ENCODE measurements at places on chromosomes 2 and 18.

- DNase-seq, result no peak
Observed at GRCh38 chr2:23637011-23637778, 252.2 kb downstream of the KLHL29 start.

GRCh38 chr2:40450796-40451430 is 977 bp downstream of the SLC8A1 start:
- no peak for DNase-seq

DNA sequence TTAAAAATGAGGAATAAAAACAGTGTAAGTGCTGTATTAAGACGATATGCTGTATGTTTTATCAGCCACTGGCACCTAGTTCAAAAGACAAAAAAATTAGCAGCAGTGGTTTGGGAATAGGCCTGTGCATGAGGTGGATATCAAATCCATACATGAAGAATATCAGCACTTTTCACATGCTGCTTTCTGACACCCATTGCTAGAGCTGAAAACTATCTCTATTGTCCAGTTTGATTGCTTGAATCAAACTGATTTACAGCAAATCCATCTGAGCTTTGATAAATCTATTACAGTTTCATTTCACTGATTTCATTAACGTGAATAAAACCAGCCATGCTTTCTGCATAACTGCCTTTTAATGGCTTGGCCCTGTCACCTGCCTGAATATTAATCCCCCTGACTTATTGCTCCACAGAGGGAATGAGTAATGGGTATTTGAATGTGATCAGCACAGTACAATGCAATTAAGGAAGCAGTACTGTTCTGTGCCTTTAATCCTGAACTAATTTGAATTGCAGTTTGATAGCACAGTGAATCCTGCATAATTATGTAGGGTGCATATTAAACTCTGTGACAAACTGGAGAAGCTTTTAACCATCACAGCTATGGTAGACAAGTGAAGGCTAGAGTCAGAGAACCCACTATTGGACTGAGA is 154.0 kb downstream of the GPD2 start:
- no peak for DNase-seq

DNA sequence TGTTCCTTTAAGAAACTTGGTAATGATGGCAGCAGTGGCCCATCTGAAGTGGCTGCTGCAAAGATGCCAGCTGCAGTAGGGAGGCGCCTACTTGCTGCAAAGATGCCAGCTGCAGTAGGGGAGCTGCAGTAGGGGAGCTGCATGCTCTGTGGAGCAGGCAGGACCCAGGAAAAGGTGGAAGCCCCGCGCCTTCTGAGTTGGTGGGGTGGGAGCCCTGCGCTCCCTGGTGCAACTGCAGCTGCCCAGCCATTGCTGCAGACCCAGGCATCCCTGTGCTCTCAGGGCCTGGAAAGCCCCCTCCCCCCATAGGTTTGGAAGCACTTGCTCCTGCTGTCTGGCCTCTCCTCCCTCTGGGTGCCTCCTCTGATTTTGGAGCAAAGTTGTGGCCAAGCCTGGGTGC is 155.3 kb downstream of the DPP4 start:
- DNase-seq, result no peak

DNA sequence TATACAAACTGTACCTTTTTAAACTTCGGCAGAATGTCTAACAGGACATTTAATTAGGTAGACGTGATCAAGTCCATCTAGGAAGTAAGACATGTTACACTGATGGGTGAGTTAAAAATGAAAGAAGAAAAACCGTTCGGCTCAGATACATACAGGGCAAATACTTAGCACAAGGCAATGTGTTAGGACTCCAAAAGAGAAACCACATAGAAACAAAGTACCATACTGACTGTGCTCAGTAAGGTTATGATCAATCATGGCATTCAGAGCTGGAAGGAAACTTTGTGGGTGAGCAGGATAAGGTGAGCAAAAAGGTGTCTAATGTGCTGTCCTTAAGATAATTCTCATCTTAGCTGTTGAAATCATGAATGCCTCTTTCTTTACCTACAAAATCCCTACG is 211.9 kb downstream of the STK39 start:
- DNase-seq, result no peak

DNA sequence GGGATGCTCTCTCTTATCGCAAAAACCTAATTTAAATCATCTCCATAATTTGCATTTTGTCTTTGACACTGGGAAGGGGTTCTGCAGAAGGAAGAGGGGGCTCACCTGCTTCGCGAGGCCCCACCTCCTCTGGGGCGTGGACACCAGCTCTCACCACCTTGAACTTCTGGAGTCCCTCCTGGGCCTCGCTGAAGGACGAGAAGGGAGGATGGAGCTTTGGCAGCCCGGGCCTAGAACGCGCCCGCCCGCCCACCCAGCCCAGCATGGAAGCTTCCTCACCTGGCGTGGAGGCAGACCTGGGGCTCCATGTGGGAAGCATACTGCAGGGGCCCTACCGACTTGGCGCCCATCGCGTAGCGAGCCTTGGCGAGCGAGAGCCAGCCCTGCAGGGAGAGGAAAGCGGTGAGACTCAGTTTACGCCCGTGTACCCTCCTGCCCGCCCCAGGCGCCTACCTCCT is 1.1 kb upstream of the IMP4 start:
- DNase-seq, result no peak

DNA sequence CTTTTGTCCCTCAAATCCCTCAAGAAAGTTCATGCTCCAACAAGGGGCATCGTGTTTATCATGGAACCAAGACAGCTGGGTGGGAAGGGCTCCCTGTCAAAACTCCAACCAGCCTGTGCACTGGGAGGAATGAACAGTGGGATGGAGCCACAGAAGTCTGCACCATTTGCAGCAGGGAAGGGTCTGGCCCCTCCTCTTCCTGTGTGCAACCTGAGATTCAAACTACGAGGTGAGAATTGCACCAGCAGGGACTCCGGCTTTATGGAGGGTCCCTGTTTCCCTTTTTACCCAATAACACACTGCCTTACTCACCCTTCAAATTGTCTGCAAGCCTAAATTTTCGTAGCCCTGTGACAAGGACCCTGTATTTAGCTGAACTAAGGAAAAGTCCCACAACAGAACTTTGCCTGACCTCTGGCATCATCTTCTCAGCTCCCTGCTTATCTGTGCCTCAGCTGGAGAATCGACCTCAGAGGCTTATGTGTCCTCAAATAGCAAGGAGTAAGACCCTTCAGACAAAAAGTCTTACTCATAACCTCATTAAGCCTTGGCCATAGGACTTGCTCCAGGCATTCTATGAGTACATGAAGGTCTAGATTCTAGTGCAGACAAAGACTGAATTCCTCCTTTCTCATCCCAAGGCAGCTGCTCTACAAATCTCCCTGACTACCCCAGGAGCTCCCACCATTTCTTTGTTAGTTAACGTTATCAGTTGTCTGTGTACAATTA is 178.3 kb upstream of the SERPINE2 start:
- DNase-seq, result no peak

Data from stimulated activated CD8-positive, alpha-beta memory T cell treated with anti-CD3 and anti-CD28 coated beads, Interleukin-4, amount 100 ng/mL, for 1 hour (primary cell).